Neuronal stem cell (in vitro differentiated cells): ENCODE measurements at places on chromosomes 5 and 9.

DNA sequence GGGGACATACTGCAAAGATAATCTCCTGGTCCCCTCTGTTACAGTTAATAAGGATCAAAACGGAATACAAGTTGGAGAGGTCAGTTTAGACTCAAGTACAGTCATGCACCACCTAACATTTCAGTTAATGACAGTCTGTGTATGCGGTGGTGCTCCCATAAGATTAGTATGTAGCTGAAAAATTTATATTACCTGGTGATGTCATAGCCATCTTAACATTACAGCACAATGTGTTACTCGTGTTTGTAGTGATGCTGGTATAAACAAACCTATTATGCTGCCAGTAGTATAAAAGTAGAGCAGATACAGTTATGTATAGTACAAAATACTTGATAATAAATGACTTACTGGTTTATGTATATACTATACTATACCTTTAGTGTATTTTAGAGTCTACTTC is 207.9 kb downstream of the GDNF start:
- no peak for DNase-seq

GRCh38 chr5:88552426-88552825 is 283.8 kb upstream of the TMEM161B start:
- no peak for DNase-seq

DNA sequence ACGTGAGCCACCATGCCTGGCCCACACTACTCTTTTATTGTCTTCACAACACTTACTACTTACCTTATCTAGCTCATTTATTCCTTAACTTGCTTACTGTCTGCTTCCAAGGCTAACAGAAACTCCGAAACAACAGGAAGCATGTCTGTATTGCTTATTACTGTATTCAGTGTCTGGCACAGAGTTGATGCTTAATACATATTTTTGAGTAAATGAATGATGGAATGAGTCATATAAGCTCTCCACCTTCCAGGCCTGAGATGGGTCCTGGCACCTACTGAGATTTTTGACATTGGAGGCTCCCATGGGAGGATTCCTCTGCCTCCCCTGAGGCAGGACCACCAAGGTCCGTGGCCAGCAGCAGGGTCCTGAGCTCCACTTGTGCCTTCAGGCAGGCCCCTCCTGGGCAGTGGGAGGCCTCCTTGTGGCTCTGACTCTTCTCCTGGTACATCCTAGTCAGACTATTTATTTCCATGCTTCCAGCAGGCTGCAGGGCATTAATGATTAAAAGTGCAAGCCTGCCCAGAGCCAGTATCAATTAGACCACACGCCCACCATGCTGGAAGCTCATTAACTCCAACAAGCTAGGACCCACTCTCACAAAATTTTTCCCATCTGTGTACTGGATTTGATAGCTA is 76.5 kb upstream of the CTNNA1 start:
- no peak for DNase-seq

GRCh38 chr5:34522599-34523386 is 133.3 kb upstream of the RAI14 start:
- DNase-seq, result peak; percentile 63

GRCh38 chr9:89398621-89399020 is 80.3 kb downstream of the SECISBP2 start:
- DNase-seq, result no peak

DNA sequence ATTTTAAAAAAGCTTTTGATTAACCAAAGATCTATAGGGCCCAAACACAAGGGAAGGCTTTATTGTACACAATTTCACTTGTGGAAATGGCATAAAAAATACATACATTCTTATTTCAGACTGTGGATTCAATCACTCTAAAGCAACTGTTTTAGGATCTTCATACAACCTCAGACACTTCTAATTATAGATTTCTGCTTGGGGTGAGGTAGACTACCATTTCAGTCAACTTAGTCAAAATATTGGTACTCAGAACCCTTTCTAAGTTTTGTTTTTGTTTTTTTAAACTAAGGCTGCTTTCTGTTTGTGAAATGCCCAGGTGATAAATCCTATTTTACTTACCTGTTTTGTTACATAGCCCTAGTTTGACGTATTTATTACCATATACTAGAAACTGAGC is 284.5 kb upstream of the RASA1 start:
- DNase-seq, result no peak

- DNase-seq, result no peak
Observed at GRCh38 chr9:91176426-91176825, 185.3 kb downstream of the AUH start.

DNA sequence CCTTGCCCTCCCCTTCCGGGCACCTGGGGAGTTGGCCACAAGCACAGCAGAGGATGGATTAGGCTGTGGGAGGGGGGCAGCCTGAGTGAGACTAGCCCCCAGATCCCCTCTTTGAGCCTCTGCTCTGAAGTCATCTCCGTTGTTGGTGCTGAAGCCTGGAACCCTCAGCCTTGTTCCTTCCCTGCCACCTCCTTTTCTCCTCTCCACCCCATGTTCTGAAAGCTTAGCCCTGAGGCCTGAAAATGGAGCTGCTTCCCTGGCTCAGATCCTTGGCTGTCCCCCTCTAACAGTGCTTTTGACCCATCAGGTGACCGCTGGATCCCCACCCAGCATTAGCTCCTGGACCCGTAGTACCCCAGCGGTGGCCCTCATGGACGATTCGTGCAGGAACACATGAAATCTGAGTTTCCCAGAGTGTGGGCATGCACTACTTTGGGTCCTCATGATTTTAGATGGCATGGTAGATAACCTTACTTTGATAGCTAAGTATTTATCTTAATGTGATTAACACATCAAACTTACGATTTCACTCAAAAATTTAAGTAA is 21.6 kb upstream of the ANGPTL2 start:
- DNase-seq, result no peak

DNA sequence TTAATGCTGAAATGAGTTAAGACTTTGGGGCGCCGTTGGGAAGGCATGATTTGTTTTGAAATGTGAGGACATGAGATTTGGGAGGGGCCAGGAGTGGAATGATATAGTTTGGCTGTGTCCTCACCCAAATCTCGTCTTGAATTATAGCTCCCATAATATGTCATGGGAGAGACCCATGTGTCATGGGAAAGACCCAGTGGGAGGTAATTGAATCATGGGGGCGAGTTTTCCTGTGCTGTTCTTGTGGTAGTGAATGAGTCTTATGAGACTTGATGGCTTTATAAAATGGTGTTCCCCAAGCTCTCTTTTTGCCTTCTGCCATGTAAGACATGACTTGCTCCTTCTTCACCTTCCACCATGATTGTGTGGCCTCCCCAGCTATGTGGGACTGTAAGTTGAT is 5.1 kb downstream of the SLC25A48 start:
- no peak for DNase-seq

DNA sequence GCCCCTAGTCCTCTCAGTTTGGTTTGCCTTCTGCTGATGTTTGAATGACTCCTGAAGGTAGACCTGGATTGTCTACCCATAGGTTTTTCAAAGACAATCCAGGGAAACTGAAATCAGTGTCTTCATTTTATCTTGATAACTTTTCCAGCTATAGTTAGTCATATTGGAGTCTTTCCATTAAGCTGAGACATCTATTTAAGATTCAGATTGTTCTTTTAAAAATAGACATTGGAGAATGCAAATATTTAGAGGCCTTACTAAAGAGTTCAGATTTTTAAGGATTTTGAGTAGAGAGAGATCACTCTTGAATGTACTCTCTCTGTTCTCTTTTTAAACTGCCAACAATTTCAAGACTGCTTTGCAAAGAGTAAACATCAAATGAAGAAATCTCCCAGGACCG is 69.1 kb downstream of the GDNF start:
- DNase-seq, result no peak

GRCh38 chr5:75460942-75461610 is 50.4 kb downstream of the CERT1 start:
- DNase-seq, result no peak

GRCh38 chr5:83764101-83764500 is 43.4 kb upstream of the HAPLN1 start:
- no peak for DNase-seq

DNA sequence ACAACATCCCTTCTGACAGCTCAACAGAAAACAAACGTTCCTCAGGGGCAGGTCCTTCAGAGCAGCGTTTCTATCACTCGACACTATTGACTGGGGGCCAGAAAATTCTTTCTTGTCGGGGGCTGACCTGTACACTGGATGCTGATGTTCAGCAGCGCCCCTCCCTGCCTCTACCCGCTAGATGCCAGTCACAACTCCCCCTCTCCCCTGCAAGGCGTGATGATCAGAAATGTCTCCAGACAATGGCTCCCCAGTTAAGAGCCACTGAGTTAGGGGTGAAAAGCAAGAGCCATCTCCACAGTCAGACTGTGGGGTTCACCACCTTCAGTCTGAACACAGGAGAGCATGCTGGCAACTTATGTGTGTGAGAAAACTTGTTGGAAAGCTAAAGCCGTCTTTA is 39.8 kb downstream of the SERINC5 start:
- no peak for DNase-seq

- no peak for DNase-seq
Observed at GRCh38 chr5:72151169-72151568, 43.9 kb downstream of the MAP1B start.

DNA sequence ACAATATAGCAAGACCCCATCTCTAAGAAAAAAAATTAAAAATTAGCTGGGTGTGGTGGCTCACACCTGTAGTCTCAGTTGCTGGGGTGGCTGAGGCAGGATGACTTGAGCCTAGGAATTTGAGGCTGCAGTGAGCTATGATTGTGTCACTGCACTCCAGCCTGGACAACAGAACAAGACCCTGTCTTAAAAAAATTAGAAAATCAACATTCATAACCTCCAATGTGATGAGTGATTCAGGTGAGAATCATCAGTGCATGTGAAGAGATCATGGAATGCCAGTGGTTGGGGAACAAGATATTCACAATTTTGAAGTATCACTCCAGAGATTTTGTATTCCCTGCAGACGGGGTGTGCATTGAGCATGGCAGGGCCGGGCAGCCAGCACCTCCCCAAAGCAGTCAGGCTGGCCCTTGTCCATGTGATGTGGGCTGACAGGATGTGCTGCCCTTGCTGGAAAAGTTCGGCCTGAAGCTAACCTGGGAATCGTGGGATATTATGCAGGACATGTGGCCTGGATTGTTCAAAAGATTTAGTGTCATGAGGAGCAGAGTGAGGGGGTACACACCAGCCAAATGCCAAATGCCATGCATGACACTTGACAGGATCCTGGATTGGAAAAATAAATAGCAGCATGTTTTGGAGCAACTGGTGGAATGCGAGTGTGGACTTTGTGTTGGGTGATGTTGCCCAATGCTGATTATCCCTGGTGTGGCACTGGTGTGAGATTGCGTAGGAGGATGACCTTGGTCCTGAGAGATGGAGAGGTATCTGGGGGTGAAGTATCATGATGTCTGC is 189.0 kb downstream of the RGS3 start:
- DNase-seq, result no peak

DNA sequence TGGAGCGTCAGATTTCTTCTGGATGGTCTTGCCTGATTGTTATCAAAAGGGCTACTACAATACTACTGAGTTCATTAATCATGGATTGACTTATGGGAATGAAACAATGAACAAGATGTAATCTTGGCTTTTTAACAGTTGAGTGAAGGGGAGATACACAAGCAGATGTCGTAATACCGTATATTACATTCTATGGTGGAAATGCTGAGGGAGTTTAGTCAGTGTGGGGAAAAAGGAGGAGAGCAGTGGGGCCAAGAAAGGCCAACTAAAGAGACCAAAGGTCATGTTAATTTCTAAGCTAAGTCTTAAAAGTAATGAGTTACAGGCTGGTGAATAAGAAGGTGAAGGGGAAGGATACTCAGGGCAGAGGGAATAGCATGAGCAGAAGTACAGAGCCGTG is 29.0 kb upstream of the PSAT1 start:
- no peak for DNase-seq

DNA sequence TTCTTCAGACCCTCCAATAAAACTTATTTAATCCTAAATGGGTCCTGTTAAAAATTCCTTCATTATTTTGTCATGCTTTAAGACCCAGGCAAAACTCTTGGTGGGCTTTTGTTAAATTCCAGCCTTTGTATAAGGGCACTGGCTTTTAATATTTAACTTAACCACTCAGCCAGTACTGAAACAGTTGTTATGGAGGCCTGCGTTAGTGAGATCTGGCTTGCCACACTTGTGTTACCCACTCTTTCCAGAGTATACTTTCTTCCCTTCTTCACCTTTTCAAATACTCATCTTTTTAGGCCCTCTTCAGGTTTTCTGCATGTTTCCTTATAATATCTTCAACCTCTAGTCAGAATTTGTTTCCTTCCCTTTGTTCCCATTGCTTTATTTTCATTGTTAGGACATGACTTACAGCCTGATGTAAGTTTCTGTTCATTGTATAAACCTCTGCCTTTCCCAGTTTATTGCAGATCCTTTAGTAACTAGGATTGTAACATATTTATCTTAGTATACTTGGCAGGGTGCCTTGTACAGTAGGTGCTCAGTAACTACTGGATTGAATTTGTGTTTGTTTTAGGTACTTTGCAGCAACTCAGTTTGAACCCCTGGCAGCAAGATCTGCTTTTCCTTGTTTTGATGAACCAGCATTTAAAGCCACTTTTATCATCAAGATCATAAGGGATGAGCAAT is 48.8 kb downstream of the LNPEP start:
- no peak for DNase-seq

DNA sequence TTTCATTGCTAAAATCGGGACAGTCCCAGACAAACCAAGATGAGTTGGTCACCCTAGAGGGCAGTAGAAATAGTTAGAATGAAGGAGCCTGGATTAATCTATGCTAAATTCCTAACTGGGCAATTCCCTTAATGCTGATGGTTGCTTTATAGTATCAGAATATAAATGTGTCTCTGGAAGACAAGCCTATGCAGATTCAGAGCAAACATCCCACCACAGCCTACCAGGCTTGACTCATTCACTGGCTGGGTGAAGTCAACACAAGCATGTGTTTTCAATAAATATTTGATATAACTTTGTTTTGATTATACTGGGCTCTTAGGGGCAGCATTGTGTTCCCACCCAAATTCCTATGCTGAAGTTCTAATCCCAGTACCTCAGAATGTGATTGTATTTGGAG is 79.3 kb downstream of the RMI1 start:
- DNase-seq, result no peak

- no peak for DNase-seq
Observed at GRCh38 chr5:82425591-82425990, 147.4 kb upstream of the RPS23 start.

DNA sequence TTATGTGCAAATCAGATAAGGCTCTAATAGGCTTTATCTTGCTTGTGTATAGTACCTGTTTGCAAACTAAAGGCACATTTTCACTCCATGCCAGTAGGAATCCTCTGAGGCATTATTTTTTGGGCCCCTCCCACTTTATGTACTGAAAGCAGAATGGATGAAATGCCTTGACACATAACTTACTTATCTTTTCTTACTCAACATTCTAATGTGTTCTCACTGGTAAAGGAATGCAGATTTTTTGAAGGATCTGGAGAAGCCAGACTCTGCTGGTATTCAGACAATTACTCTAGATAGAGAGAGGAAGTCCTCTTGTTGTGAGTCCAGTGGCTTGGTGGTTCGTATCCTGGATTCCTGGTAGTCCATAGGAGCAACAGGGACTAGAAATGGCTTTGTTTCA is 336.7 kb downstream of the CCDC171 start:
- no peak for DNase-seq
